ENCODE measurements at places on chromosomes 5 and 9.

- DNase-seq, result no peak
Observed at GRCh38 chr9:27489087-27489876, 34.8 kb upstream of the IFNK start.

DNA sequence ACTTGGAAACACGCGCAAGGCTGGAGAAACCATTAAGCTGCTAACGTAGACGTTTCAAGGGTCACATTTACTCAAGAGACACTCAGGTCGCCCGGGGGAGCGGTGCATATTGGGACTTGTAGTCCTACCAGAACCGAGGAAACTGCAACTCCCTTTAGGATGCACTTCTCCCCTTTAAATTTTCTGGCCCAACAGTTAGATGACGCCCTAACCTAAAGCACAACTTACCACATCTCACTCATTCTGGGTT is 384 bp upstream of the DMXL1 start:
- no peak for DNase-seq

GRCh38 chr9:109972026-109972882 is 192.3 kb downstream of the PALM2AKAP2 start:
- no peak for DNase-seq

- DNase-seq, result no peak
Observed at GRCh38 chr9:122116040-122116439, 22.9 kb upstream of the TTLL11 start.

- no peak for DNase-seq
Observed at GRCh38 chr5:115842089-115842935, 577 bp downstream of the AP3S1 start.

DNA sequence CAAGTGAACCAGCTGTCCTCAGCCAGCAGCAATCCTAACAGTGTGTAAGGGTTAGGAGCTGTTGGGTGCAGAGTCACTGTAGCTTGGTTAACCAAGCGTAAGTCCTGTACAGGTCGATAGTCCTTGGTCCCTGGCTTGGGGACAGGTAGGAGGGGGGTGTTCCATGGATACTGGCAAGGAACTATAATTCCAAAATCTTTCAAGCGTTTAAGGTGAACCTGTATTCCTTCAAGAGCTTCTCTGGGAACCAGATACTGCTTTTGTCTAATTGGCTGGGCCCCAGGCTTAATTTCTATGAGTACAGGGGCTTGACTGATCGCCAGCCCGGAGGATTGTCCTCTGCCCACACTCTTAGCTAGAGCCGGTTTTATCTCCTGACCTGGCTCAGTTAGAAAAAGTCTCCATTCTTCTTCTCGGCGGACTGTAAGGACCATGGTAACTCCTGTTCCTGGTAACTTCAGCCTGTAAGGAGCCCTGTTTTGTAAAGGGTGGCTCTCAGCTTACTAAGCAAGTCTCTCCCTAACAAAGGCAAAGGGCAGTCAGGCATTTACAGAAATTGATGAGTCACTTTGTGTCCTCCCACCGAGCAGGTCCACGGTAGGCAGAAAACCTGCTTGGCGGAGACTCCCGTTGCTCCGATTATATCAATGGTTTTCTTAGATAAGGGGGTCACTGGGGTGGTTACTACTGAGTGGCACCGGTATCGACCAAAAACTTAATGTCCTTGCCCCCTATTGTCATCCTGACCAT is 6.0 kb upstream of the ZNF354C start:
- no peak for DNase-seq

DNA sequence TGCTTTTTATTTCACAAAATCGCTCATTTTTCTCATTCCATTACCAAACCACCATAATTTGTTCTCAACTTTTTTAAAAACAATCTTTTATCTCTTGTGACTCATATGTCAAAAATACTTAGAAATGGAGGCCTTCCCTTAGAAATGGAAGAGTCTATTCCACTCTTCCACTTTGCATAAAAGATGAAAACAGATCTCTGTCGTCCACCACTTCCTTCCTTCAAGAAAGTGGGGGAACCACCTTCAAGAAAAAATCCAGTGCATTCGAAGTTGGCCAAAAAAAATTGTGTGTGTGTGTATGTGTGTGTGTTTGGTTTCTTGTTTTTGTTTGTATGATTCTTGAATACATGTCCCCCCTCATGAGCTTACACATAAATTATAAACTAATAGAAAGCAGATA is 628.8 kb upstream of the DMAC1 start:
- DNase-seq, result no peak

All from fibroblast of skin of scalp (primary cell).